ENCODE measurements at places on chromosomes 6 and 20.

DNA sequence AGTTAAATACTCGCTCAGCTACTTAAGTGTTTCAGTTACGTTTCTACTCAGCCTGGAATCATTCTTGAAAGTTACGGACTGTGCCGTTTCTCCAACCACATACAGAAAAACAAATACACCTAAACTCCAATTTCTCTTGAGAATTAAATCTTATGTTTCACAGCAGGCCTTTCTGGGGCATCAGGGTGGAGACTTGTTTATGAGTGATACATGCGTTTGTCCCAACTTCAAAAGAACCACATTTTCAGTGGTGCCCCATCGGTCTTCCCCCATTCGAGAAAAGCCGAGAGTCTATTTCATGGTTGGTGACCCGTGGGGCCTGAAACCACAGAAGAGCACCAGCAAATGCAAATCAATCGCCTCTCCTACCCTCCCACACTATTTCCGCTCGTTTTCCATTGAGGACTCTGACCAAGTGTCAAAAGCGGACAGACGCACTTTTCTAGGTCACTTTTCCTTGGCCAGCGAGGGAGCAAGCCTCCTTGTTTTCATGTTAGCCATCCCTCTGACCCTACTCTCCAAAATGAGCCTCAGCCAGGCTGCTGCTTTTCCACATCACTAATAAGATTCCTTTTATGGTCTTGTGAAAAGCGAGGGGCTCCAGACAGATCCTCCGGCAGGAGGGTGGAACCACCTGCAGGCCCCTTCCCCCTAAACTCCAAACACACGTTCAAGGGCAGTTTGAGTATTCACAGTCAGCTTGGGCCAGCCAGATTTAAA is 3.1 kb downstream of the JAG1 start:
- no peak for DNase-seq

GRCh38 chr6:133202610-133203343 is 38.4 kb upstream of the EYA4 start:
- DNase-seq = no peak

GRCh38 chr6:11609324-11610071 is 71.9 kb downstream of the TMEM170B start:
- DNase-seq = no peak

DNA sequence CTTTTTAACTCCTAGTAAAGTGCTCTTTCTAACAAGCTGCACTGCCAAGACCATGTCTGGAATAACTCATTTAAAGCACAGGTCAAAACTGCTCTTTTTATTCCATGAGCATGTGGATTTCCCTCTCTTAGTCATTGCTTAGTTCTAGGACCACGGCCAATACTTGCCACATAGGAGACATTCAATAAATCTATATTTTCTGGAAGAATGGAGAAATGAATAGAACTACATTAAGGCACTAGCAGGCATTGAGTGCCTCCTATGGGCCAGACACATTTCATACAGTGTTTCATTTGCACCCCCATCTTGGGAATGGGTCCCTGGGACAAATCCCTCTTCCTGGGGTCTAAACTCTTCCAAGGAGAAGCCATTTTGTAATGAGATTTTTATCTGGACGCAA is 552.8 kb upstream of the CITED2 start:
- DNase-seq = no peak

DNA sequence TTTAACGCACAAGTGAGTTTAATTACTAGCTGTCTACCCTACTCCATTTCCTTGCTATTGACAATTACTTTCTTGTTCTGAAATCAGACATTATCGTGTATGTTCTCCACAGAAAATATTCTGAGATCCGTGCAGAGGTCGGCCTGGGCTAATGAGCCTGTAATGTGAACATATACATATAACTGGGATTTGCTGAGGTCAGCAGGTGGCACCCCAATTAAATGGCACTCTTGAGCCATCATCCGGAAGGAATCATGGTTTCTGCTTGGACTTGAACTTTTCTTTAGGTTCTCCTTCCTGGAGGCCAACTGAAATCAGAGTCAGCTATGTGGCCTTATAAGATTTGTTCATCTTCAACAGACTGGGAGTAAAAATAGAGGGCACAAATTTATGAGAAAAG is 3.6 kb downstream of the HLA-DQB1 start:
- no peak for DNase-seq

- DNase-seq = peak; percentile 62
These were observed 37.0 kb downstream of the BCKDHB start for GRCh38 chr6:80143419-80143937.

DNA sequence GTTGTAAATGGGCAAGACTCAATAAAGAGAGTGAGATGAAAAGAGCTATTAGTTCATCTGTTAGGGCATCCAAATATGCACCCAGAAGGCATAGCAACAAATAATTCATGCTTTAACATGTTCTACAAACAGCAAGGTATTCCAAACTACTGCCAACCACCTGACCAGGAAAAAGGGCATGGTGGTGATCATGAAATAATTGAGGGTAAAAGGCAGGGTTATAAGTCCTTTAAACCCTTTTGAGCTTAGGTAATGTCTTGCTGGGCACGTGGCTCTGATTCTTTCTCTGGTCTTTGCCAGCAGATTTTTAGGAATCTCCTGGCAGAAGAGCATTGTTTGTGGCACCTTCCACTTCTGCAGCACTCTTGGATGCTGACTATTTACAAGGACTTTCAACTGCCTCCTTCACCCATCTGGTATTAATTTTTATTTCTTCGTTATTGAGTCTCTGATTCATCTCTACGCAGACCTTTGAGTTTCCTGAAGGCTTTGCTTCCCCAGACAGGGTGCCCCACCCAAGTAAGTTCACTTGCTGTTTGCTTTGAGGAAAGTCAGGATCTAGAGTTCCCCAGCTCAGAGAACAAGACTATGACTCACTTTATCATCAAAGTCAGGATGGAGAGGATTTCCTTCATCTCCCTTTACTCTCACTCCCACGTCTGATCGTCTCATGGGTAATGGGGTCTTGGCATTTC is 83.4 kb upstream of the NEDD9 start:
- no peak for DNase-seq

DNA sequence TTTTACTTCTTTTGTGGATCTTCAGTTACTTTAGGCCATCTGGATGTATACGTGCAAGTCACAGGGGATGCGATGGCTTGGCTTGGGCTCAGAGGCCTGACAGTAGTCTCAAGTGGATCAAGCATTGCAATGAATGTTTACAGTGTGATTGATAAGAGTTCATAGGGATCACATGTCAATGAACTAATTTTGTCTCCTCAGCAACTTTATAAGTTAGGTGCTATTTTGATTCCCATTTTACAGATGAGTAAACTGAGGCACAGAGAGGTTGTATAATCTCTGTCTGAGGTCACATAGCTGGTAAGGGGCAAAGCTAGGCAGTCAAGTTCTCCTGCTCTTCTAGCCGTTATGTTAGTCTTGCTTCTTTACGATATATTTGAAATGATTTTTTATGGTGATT is 13.5 kb downstream of the MEI4 start:
- no peak for DNase-seq

DNA sequence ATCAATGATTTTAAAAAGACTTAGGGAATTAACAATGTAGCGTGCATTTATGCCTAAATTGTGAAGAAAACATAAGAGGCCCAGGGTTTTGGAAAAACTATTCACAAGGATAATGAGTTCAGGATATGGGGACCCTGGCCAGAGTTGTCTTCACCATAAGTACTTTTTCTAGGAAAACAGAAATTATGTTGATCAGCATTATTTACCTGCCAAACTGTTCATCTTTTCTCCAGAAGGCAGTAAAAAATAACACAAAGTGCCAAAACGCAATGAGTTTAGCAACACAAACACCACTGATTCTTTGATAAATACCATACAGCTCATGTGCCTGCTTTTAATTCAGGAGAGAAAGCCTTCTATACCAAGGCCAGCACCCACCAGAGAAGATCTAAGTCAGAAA is 43.1 kb downstream of the SNAP25 start:
- DNase-seq = no peak

DNA sequence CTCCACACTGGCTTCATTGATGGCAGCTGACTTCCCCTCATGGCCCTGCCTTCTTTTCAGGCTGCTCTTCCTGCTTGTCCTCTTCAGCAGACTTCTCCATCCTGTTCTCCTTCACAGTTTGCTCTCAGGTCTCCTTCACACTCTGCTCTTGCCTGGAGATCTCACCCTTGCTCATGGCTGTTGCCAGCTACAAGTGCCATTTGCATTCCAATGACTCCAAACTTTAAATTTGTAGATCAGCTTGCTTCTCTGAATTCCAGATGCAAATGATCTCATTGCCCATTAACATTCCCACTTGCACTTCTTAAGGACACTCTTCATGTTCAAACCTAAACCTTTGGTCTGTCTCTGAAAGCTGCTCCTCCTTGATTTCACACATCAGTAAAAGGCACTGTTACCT is 343.0 kb downstream of the QKI start:
- DNase-seq = no peak

- DNase-seq = no peak
These were observed 198.1 kb downstream of the MYLK4 start for GRCh38 chr6:2552526-2553154.

DNA sequence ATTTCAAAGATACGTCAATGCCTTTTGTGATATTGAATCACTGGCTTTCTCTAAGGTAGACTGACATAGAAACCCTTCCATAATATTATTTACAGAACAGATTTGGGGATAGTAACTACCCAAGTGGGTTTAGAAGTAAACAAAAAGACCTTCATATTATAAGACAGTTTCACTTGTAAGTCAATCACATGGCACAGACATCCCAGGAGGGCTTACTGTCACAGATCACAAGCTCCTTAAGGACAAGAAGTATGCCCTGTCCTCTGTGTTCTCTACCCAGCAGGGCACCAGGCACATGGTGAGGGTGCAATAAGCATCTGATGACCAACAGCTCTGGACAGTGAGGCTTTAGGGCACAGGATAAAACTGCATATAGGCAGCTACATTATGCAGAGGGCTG is 135.9 kb upstream of the SLC22A16 start:
- DNase-seq = no peak

DNA sequence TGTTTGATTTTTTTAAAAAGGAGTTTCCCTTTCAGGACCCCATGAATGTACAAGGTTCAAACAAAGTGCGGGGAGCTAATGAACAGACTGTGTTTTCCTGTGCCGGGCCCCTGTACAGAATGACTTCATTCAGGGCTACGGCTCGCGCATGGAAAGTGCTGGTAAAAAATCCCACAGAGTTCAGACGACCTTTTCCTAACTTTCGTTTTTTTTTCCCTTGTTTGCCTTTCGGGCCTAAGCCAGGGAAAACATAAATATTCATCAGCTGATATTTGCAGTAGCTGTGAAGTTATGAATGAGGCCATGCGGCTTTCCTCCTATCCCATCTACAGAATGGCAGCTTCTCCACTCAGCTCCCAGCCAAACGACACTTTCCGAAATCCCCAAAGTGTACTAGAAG is 74.0 kb downstream of the HAO1 start:
- peak; percentile 65 for DNase-seq

DNA sequence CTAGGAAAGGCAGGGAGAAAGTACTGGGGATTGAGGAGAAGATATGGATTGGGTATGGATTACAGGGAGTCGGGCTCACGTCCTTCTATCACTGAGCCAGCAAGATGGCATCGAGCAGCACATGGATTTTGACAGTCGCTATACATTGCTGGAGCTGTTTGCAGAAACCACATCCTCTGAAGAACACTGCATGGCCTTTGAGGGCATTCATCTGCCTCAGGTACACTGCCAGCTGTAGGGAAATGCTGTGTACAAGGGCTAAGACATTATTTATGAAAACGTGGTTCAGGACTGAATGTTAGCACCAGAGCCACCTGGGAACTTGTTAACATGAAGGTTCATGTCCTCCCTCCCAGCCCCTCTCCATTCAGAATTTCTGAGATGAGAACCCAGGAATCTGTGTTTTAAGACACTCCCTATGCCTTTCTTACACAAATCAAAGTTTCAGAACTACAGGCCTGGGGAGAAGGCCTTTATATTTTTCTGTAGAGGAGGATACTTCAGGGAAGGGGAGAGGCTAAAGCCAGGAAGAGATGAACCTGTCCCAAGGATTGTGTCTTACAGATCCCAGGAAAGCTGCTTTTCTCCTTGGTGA is 3.5 kb downstream of the CUL9 start:
- DNase-seq = no peak

- DNase-seq = no peak
These were observed 8.0 kb upstream of the UQCC2 start for GRCh38 chr6:33719326-33719987.

DNA sequence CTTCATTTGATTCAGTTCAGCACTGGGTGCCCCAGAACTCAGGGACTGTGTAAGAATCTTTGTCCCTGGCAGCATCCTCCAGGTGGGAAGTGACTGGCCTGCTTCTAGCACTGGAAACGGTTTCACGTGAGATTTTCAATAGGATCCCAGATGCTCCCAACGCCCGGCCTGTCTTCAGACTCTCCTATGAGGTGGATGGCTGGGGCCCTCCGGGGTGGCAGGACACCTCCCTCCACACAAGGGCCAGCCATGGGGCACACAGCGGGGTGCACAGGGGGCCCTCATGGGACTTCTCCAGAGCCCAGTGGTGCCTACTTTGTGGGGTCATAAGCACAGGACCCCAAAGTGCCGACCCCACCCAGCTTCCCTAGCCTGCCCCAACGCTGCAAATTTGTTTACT is 72.8 kb downstream of the SMOC2 start:
- no peak for DNase-seq

DNA sequence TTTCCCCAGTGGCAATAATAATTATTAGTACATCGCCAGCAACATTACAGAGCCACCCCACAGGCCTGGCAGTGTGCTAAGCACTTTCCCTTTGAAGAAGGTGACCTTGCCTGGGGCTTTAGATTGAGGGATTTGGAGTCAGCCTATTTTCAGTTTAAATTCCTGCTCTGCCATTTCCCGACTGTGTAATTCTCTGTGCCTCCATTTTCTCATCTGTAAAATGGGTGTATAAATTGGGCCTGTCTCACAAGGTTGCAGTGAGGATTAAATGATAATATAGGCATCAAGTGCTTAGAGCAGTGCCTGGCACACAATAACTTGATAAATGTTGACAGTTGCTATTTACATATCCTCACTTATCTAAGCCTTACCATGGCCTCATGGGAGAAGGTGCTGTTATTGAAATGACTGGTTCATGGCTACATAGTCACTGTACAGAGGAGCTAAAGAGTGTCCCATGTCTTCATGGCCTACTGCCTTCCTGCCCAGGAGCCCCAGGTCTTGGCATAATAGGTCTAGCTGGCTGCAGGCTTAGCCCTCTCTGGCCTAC is 5.1 kb upstream of the SCRT2 start:
- no peak for DNase-seq

DNA sequence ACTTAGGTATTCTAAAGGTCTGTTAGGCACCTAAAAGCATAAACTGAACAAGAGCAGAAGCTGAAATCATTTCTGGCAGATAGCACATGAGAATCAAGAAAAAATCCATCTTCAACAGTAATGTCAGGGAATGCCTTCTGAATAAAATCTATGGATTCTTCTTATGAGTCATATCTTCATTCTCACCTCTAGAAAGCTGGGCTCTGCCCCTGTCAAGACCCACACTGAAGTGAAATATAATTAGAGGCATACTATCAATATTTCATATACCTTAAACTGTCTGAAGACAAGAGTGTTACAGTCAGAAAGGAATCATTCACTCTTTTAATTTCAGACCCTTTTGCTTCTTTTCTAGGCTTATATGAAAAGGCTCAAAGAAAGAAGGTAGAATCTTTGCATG is 485.8 kb upstream of the PTCHD4 start:
- no peak for DNase-seq
